ENCODE measurements at places on chromosomes 4 and X.
A peak's percentile ranks its signal among the peaks of the same experiment; 100 is the strongest.

DNA sequence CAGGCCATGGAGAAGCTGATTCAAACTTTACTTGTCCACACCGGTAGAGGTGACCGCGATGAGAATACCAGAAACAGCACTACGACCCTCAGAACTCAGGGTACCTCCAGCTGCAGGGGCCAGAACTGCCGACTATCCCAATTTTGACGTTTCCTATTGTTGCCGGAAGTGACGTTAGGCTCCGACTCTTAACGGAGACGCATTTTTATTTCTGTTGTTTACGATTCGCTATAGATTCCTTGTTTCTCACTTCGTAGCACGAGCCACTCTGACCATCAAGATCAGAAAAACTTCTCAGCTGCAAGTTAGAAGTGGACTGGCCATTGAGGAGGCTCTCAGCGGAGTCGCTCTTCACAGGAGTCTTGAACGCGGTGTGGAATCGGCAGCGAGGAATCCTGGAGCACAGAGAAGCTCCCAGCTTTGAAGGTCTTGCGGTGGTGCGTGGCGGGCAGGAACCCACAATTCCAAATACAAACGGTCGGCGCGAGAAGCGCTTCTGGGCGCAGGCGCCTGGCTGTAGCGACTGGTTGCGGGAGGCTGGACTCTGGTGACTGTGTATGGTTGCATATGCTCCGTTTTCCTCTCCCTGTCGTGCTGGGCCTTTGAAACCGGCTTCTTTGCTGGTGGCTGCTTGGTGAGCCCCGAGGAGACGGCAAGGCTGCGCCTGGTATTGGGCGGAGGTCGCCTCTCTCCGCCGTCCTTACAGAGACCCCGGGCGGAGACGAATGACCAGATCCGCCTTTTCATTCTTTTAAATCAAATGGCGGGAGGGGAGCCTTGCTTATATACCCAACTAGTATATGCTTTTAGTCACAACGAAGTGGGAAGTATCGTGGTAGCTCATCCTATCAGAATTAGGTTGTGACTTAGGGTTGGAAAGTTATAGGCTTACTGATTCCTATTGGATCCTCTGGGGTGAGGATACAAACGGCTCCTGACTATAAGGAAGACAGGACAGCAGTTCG is at the start of the genes CEP44 and FBXO8:
Gene CEP44, plus strand, starts transcription at position 405 of the 965 bp plus-strand sequence. CDS start 15,211 bp downstream, outside the sequence.
Gene FBXO8, minus strand, starts transcription at position 161 of the 965 bp plus-strand sequence. CDS start 20,575 bp downstream, outside the sequence.
- DNase-seq = peak; percentile 76

DNA sequence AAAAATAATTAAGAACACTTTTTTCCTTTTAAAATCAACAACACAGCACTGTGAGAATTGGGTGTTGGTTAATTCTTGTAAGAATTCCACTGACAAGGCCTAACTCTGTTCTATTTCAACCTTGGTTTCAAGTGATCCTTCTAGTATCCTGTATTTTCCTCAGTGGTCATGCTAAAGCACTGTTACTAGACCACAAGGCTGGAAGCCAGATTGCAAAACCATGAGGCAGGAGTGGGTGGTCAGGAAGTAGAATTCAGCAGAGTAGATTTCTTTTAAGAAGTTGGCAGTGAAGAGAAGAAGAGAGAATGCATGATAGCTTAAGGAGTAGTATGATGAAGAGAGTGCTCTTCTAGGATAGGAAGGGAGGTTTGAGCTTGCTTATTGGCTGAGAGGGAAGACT is 71.6 kb upstream of the LEF1 start:
- no peak for DNase-seq

DNA sequence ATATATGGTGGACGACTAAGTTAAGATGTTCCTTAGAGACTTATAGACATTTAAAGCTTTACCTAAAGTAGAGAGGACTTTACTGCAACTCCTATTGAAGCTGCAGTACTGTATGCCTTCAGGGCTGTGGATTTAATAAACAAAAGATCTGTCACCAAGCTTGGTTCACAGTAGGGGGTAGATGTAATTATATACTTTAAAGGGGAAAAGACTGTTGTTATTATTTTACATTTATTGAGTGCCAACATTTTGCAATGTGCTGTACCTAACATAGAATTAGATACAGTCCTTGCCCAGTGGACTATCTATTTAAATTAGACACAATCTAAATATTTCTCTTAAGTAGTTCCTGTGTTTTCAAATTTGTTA is 67.2 kb downstream of the SLIT2 start:
- no peak for DNase-seq

- no peak for DNase-seq
These were observed 14.7 kb downstream of the FGFRL1 start for GRCh38 chr4:1026115-1026514.

DNA sequence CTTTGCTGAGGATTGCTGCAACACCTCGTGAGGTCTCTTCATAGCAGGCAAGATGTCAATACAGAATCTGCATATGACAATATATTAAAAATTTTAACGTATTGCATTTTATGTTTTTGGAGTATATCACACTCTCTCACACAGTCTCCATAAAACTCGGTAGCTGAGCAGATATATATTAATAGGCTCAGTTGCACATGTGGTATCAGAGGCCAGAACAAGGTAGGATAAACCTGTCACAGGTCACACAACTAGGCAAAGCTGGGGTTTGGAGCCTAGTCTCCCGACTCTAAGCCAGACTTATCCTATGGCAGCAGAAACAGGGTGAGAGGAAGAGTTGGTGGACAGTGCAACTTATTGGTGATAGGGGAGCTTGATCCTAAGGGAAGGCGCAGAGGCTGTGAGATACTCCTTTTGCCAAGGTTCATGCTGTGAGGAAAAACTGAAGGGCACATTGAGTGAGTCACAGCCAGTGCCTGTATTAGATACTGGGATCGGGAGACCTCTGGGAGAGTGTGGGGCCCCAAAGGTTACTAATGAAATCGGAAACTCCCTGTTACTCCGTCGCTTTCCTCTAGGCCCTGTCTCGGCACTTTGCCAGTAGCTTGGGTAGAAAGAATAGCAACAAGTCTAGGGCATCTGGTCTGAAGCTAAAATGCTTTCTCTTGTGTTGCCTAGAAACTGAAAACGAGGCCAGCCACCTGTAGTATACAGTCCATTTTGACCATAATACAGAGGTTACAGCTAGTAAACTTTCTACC is 195.7 kb downstream of the ARHGAP10 start:
- DNase-seq = no peak

DNA sequence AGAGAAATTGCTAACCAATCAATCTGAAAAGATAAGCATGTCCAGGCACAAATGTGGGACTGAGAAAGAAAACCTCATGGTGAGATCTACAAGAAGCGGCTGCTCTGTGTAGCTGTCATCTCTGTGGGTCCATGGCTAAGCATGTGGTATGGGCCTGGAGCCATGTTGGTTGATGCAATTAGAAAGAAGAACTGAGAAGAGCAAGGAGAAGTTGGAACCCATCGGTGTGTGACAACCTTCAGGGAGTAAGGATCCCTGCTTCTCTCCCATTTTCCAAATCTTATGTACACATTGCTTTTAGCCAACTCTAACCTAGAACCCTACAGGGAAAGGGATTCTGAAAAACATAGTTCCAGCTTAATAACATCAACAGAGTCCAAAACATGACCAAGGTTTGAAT is 890.2 kb downstream of the FSTL5 start:
- no peak for DNase-seq

DNA sequence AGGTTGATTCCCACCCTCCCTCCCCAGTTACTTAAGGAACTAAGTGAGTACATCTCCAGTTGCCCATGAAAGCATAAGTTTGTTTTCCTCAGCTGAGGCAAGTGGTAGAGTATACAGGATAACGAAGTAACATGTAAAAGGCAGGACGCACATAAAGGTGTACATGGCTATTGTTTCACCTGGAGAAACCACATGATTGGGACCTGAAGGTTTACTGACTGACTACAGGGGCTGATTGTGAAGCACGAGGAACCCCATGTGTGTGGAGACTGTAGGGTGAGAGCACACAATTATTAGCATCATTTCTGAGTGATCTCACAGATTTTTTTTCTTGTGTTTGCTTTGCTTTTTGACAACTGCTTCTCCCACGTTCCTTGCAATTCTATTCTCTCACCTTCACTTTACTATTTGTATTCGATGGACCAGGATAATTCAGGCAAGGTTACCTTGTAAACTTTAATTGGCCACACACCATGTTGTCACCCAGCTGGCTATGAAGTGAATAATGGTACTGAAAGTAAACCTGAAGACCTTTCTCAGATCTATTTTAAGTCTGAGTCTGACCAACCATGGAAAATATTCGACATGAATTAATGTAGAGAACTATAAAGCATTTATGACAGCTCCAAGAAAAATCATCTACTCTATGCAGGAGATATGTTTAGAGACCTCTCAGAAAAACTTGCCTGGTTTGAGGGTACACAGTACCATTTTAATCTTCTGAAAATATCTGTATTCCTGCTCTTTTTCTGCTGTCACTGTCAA is 102.5 kb upstream of the MYOZ2 start:
- DNase-seq = no peak

DNA sequence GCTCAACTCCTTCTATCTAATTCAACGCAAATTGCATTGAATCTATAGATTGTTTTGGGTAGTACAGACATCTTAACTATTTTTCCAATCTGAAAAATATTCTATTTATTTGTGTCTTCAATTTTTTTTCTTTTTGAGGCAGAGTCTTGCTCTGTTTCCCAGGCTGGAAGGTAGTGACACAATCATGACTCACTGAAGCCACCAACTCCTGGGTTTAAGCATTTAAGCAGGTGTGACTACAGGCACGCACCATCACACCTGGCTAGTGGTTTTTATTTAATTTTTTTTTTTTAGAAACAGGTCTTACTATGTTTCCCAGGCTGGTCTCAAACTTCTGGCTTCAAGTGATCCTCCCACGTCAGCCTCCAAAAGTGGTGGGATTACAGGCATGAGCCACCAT is 98.3 kb downstream of the GK start:
- no peak for DNase-seq

DNA sequence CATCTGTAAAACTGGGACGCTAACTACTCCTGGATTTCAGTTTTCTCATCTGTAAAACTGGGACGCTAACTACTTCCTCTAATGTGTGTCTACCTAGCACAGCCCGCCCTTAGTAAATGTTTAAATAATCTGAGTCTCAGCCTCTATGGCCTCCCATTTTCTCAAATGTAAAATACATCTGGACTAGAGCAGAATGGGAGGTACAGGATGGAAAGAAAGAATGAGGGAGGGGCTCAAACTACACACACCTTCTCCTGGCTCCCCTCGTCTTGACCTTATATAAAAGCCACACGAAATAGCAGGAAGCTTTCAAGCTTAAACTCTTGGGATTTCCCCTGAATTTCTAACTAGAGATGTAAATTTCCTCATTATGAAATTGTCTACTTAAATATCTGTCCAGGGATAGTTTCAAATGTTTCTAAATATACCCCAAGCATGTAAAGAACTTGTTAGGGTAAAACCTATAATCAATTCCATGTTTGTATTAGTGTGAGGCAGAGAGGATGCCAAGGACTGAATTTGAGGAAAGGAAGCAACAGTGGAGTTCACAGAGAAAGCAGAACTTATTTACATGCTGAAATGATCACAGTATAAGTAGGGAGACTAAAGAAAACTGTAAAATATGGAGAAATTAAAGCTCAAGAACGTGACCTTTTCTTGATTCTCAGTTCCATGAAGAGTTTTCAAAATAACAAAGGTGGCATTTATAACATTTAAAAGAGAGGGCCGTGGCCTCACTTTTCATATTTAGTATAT is 220.0 kb downstream of the NWD2 start:
- DNase-seq = no peak

- DNase-seq = no peak
These were observed 54.2 kb upstream of the GIMD1 start for GRCh38 chr4:106422766-106423165.

- DNase-seq = no peak
These were observed 253.4 kb downstream of the KCNIP4 start for GRCh38 chr4:21695141-21695540.

DNA sequence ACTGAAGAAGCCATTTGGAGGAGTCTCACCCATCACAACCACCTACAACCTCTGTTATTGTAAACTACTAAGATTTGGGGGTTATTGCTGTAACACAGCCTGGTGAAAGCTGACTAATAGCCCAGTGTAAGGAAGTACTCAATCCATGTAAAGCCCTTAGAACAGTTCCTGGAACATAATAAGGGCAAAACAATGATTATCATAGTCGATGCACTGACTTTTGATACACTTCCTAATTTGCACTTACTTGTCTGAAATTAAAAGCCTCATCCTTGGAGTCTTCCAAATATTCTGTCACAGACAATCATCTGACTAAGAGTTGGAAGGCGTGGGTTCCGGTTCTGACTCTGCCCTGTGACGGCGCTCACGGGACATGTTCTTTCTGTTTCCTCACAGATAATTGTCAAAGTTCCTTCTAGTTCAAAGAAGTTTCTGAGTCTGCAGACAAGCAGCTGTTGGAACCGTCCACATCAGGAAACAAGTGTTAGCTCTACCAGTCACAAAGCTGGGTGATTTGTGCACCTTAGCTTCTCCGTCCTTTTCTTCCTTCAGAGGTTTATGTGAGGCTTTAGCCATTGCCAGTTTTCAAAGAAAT is 33.4 kb upstream of the RASGEF1B start:
- DNase-seq = no peak

DNA sequence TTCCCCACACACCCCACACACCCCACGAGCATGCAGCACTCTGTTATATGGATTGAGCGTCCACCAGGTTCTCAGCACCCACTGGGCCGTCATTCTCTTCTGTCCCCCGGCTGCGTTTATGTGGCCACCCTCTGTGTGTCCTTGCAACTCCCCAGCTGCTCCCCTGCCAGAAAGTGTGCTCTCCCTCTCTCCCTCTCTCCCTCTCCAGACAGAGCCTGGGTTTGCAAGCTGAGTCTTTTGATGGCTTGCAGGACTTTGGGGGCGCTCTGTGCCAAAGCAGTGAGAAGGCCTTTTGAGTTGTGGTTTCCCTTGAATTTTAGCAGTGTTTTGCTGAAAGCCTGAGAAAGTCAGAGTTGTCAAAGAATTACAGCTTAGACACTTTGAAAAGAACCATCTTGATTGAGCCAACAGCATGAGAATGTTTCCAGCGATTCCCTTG is 173.5 kb downstream of the DCLK2 start:
- no peak for DNase-seq

DNA sequence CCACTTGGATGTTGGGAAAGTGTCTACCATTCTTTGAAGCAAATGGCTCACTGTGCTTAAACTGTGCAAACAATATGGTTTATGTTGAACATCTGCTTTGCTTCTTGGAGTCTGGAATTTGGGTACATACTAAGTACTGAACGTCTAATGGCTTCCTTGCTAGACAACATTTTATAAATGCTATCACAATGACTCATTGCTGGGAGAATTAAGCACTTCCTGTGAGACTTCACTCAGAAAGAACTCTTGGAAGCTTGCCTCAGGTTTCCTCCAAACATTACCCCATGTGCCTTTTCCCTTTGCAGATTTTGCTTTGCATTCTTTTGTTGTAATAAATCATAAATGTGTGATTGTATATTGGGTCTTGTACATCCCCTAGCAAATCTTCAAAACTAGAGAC is 139.7 kb downstream of the PACRGL start:
- DNase-seq = no peak

DNA sequence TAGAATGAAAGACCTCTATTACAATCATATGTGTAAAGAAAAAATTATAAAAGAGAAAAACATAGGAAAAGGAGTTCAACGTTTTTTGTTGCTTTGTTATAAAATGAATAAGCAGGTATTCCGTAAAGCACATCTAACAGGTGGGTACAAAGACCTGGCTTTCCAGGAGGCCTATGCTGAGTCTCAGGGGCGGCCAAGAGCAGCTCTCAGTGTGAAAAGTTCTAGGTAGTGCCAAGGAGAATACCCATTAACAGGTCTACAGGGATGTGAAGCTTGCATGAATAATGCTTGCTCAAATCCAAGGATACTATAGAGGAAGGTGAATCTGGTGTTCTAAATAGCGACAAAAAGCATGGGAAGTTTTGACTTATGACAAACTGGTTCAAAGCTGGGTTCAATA is 944.4 kb downstream of the PDHA2 start:
- DNase-seq = no peak

Measured in type B pancreatic cell (in vitro differentiated cells).